ENCODE measurements at places on chromosomes 4 and X.
A peak's percentile ranks its signal among the peaks of the same experiment; 100 is the strongest.

DNA sequence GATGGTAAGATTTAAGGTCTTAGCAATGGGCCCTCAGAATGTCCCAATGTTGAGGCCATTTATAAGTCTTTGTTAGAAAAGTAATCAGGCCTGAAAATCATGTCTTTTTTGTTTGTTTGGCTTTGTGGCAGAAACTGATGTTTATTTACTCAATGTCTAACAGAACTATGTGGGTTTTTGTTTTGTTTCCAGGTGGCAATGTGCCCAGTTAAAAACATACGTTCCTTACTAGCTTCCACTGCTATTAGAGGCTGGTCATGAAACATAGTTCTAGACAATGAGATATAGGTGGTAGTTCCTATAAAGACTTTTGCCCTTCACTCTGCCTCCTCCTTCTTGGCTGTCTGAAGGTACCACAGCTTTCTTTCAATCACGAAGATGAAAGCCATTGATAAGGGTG, 108.8 kb downstream of the C4orf51 start:
- DNase-seq, result no peak

DNA sequence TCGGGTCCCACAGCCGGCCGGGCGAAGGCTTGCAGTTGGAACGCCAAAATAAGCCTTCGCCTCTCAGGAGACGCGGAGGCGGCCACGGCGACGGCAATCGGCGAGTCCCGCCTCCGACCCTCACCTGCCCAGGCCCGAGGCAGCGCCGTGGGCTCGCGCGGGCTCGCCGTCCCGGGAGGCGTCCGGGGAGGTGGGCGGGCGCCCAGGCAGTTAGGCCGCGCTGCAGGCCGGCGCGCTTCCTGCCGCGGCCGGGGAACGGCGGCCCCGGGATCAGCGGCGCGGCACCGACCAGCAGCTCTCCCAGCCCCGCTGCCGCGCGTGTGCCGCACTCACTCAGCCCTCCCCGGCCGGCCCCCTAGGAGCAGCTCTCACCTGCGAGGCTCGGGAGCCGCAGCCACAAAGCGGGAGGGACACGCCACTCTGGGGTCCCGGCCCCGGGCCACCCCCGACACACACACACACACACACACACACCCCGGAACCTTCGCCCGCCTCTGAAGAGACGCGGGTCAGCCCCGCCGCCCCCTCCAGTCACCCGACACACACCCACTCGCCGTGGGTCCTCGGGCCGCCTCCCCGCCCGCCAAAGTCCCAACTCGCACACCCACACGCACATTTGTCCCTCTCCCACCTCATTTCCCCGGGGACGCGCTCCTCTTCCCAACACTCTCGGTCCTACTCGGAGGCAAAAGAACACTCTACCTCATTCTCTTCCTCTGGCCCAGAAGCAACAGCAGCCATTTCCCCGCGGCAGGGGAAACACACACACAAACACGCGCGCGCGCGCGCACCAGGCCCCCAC, at the start of gene CNOT6L:
CNOT6L (minus strand) TSS at position 767 of the 802 bp plus-strand sequence; CDS start at position 707, 60 bp downstream.
- peak; percentile 87 for DNase-seq

DNA sequence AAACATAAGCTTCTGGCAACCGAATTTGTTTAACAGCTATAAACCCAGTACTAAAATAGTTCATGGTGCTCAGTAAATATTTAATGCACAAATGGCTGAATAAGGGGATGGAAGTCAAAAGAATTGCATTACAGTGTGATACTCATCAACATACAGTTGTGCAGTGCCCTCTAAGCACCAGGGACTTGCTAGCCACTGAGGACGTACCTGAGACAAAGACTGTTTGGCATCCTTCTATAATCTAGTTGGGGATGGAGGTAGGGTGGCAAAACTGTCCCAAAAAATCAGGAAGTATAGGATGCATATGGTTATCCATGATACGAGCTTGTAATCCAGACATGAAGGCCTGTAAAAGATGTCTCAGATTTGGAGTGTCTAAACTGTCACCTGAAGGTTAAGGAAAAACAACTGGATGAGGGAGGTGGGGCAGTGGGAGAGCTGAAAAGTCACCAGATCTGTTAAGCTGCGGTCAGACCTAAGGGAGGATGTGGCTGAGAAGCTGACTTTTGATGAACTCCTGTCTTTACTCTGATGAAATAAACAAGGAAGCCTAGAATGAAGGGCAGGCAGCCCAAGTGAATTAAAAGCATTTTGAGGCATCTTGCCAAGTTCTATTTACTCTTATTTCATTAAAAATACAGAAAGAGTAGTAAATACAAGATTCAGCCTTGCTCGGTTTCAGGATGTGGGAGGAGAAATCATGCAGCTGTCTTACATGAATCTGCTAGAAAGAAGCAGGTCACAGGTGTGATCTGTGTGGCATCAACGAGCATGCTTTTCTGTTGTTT, 12.0 kb upstream of the CD38 start:
- peak; percentile 25 for DNase-seq

- no peak for DNase-seq
Observed at GRCh38 chr4:22616516-22616915, 76.2 kb upstream of the GBA3 start.

DNA sequence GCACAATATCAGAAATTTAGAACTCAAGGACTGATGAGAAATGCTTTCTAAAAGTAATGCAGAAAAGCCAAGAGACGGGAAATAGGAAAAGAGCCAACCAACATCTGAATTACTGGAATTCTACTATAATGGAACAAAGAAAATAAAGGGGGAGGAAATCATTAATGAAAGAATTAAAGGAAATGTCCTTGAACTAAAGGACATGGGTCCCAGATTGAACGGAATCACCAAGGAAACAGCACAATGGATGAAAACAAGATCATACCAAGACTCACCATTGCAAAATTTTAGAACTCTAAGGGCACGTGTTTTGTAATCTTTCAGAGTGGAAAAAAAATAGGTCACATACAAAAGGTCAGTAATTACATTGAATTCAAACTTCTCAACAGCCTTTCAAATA, 35.9 kb downstream of the HPGDS start:
- no peak for DNase-seq

DNA sequence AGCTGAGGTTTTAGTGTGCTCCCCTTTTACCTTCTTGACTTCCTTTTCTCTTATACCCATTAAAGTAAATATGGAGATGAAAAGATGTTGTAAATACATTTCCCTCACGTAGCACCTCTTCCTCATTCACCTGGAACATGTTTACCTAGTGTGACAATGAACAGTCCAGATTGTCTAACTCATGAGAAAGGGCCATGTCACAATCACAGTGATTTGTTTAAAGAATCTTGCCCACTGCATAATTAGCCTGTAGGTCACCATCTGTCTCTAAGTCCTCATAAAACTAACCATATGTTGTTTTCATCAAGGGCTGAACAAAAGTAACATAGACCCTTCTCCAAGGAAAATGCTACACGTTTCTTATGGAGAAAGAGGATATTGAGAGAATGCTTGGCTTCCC, 85.7 kb downstream of the TSPAN5 start:
- no peak for DNase-seq

DNA sequence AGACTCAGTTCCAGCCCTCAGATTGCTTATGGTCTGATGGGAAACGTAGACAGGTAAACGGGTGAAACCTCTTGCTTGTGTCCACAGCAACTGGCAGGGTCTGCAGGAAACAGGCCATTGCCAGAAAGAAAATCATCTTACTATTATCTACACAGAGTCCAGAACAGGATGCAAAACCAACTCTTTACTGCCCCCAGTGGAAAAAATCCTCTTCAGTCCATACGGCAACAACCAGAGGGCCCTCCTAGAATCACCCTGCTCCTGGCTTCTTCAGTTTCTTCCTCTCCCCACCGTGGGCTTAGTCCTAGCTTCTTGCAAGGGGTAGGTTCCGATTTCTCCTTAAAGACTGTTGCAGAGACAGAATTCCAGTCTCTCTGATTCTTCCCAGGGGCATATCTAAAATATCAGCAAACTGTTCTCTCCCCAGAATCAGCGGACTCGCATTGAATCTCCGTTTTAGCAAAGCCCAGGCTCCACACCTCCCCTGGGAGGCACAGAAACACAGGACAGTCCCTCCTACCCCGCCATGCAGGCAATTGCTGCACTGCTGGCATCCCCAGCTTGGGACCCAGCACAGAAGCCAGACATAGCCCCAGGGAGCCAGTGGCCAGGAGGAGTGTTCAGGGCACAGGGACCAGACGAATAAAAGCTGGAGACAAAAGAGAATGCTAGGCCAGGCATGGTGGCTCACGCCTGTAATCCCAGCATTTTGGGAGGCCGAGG, 41.0 kb upstream of the SH3RF1 start:
- DNase-seq, result no peak

DNA sequence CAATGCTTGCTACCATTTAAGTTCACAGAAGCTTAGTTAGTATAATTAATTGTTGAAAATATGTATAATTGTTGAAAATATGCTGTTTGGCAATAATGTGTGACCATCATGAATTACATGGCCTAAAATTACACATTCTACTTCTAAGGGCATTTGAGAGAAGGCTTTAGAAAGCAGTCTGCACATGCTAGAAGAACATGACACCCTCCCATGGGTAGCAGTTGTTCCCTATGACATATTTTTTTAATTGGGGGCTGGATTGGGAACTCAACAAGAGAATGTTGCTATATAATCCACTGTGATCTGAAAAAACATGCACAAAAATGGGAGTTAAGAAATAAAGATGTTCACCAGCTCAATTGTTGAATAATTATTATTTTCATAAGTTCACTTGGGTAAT, 331.4 kb downstream of the ARHGAP24 start:
- no peak for DNase-seq

DNA sequence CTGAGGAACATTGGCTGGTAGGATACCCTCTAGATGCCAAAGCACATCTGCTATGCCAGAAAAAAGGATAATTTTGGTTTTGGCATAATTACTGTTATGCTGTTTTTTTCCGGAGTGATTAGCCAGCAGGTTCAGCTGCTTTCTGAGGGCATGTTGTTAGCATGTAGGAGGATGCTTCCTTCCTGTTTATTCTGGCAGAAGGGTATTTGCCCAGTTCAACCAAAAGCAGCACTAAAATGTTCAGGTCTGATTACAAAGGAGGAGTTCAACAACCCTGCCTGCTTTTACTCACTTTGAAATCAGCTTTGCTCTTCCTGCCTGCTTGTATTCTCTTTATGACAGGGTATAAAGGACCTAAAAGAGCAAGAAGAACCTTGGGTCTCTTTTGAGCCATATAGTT, 21.9 kb downstream of the ERCC6L start:
- DNase-seq, result no peak

DNA sequence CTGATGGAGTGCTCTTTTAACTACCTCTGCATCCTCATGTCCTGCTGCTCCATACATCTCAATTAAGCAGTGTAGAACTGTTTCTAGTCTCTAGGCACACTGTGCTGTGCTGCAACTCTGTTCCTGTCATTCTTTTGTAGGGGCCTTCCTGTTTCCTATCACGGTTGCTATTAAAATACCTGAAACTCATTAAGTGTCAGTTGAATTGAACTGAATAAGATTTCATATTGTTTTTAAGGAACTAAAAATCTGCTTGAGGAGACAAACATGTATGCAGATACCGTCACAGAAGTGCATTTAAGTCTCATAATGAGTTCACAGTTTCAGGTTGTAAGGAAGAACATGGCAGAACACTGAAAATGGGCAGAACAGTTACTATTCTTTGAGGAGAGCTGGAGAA, 170.1 kb downstream of the LARP7 start:
- DNase-seq, result no peak

DNA sequence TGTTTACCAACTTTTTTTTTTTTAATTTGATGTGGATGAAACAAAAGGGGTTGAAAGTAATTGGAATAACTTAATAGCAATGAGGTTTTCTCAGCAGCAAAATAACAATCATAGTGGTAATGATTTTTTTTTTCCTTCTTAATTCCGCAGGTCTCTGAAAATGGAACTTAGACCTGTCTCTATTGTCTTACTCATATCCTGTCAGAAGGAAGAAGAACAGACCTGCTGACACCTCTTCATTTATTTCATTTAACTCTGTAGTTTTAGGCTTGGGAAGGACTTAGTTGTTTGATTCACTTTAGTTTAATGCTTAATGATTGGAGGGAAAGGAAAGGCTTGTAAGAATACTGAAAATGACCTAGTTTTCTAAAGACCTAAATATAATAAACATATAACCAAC, 9.0 kb downstream of the PCDH18 start:
- no peak for DNase-seq

DNA sequence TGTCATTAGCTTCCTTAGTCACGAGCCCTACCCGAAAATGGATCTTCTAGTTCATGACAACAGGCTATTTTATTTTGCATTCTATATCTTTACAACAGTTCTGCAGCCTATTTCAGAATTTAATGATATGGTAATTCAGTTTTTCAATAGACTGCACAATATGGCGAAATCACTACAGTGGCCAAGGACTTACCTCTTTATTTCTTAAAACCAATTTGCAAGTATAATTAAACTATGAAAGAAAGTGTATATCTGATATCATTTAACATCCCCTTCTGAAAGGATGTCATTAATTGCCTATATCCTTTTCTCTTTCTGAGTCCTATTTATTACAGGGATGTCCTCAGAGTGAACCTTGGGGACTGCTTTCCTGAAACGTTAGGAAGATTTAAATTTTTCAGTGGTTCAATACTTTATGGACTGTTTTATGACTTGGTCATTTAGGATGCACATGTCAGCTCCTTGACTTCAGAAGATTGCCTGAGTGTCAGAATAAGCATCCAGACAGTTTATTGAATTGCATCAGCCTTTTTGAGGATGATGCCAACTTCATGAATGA, 190.8 kb upstream of the GEMIN8 start:
- no peak for DNase-seq

GRCh38 chrX:106927700-106928099, 7.5 kb downstream of the CLDN2 start:
- no peak for DNase-seq

- no peak for DNase-seq
Observed at GRCh38 chrX:131975851-131976250, 47.3 kb upstream of the STK26 start.

DNA sequence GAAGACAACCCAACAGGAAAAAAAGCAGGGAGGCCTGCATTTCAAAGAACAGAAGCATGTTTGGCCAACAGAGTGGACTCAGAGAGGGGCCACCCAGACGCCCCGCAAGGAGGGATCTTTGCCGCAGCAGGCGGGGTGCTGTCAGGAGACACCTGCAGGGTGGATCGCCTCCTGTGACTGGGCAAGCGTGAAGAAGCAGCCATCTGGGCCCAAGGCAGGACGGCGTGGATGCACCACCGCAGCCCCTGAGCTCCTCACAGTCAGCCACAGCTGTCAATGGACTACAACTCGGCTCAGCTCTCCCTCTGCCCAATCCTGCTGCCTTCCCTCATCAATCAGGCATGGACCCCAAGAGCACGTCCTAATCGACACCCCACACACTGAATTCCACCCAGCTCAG, 32.0 kb upstream of the MAN2B2 start:
- DNase-seq, result no peak

DNA sequence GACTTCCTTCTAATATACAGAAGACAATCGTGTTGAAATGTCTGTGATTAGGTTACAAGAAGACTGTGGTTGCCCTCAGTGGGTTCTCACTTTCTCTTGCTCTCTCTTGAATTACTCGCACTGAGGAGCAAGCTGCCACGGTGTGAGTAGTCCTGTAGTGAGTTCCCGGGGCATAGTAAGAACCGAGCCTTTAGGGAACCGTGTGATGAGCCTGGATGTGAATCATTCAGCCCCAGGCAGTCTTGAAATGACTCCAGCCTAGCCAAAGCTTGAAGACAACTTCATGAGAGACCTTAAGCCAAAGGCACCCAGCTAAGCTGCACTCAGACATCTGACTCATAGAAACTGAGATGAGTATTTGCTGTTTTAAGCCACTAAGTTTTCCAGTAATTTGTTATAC, 292.7 kb downstream of the SPOCK3 start:
- no peak for DNase-seq
